Ovary (tissue), 10 donors: ENCODE measurements at places on chromosomes 16 and 17. TPM values are rescaled to one million over a fixed set of nuclear protein-coding genes. Genes with fewer than 3 reads are reported as not detected.

- no peak for DNase-seq
Measured at GRCh38 chr16:65770752-65771151, 595.7 kb upstream of the CDH5 start.

- no peak for DNase-seq
Measured at GRCh38 chr17:77827039-77827438, 131.5 kb upstream of the TNRC6C start.

The TBC1D3G gene
- total RNA-seq, result not detected

The TMEM204 gene
- total RNA-seq, result 13.8 TPM

DNA sequence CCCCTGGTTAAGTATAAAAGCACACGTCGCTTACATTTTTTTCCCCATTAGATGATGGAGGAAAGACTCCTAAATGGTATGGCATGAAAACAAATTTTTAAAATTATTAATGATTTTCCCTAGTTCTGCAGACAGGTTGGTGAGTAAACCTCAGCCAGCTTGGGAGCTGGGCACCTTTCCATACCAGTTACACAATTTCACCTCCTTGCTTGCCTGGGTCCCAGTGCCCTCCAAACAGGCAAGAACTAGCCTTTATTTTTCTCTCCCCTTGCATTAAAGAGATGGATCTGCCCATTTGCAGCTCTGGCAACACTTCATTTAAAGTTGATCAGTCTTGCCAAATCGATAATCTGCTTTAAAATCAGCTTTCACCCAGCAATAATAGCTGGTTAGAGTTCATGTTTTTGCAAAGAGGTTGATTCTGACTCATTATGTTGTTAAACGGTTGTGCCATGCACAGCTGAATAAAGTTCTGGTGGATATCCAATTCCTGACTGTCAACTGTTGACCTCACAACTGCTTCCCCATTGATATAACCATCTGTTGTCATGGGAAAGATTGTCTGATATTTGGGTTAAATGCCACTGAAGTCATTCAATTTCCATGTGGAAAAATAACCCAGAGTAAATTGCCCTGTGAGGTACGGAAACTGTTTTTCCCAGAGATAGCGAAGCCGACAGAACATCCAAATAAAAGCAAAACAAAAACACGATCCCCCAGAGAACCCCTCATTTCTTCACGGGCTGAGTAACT, 1.3 kb downstream of the C17orf58 start:
- DNase-seq, result no peak

GRCh38 chr17:50798424-50799288, 31.3 kb upstream of the ANKRD40CL start:
- no peak for DNase-seq

- DNase-seq, result peak; percentile 61
Measured at GRCh38 chr17:1108478-1108764, 71.4 kb downstream of the ABR start.

The RNU2-1 gene
- total RNA-seq, result 10,212 TPM

DNA sequence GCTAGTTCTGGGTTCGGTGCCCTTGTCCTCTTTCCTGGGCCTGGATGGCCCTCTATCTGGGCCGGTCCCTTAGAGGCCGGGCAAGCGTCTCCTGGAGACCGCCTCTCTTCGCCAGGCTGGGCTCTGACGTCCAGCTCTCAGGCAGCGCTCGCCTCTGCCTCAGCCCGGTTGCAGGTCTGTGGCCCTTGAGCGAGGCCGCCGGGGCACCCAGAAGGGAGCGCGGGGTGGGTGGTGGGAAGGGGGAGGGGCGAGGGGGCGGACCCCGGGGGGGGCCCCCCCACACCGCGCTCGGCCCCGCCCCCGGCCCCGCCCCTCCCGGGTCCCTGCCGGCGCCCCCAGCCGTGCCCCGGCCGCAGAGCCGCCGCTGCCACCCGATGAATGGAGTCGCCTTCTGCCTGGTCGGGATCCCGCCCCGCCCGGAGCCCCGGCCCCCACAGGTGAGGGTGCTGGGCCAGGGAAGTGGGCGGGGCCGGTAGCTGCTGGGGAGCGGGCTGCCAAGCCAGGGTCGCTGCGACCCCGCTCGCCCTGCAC, at the start of gene ARHGAP23:
TSS of gene ARHGAP23 (plus strand) at position 353 of the 531 bp plus-strand sequence. CDS start at position 375, 22 bp downstream.
- DNase-seq, result peak; percentile 69

GRCh38 chr17:68455901-68456338, 1.4 kb downstream of the WIPI1 start:
- DNase-seq, result no peak

DNA sequence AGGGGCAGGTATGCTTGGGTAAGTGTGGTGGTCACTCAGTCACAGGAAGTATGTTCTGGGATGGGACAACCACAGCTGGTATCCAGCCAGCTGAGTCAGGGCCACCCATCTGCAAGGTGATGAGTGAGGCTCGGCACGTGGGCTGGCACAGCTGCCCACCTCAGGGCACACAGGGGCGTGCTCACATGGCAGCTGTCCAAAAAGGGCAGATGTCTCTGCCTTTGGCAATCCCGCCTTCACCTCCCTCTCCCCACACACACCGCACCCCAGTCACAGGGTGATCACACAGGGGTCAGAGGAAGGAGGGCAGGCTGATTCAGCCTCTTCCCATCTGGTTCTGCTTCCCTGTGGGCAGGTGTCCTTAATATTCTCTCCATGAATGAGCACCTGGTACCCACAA, 85.9 kb upstream of the TOB1 start:
- DNase-seq, result no peak

The C16orf95 gene
- total RNA-seq, result 6.1 TPM

GRCh38 chr16:82660075-82660645, 33.4 kb downstream of the CDH13 start:
- no peak for DNase-seq

DNA sequence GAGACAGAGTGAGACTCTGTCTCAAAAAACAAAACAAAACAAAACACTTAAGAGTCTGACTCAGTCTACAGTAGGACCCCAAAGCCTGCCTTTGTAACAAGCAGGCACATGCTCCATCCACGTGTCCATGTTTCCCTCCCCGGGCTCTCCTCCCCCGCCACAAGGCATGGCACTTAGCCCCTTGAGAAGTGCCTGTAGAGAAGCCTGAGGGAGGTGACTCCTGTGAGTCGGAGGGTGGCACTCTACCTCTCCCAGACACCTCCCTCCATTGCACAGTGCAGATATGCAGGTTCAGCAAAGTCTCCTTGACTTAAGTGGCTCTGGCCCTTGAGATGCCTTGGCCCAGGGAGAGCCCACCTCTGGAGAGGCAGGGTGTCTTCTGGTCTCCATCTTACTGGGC, 6.8 kb downstream of the FHOD1 start:
- DNase-seq, result no peak

- peak; percentile 64 for DNase-seq
Measured at GRCh38 chr16:71626018-71626857, at the start of gene MARVELD3. Gene MARVELD3, plus strand, starts transcription at chr16:71626184. Its CDS starts 46 bp downstream, at chr16:71626230.

- DNase-seq, result no peak
Measured at GRCh38 chr17:80264205-80265075, 3.8 kb downstream of the RNF213 start.

DNA sequence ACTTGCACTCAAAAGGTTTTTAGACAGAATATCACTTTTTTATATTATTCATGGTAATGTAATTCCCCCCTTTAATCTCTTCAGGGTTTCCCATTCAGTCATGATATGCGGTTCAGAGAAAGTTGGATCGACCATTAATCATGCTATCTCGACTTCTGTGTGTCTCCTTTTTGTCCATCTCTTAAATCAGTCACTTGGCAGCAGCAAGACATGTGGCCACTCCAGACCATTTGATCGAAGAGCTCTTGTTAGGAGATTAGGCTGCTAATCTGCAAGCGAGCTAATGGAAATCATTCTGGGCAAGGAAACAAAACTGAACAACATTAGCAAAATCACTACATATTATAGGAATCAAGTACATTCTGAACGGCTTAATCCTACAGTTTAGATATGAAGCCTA, 449.9 kb downstream of the WWOX start:
- DNase-seq, result no peak

The KRT24 gene
- not detected for total RNA-seq

The HBA1 gene
- total RNA-seq, result 81.2 TPM

- DNase-seq, result no peak
Measured at GRCh38 chr17:27664606-27664965, 33.6 kb downstream of the LGALS9 start.

DNA sequence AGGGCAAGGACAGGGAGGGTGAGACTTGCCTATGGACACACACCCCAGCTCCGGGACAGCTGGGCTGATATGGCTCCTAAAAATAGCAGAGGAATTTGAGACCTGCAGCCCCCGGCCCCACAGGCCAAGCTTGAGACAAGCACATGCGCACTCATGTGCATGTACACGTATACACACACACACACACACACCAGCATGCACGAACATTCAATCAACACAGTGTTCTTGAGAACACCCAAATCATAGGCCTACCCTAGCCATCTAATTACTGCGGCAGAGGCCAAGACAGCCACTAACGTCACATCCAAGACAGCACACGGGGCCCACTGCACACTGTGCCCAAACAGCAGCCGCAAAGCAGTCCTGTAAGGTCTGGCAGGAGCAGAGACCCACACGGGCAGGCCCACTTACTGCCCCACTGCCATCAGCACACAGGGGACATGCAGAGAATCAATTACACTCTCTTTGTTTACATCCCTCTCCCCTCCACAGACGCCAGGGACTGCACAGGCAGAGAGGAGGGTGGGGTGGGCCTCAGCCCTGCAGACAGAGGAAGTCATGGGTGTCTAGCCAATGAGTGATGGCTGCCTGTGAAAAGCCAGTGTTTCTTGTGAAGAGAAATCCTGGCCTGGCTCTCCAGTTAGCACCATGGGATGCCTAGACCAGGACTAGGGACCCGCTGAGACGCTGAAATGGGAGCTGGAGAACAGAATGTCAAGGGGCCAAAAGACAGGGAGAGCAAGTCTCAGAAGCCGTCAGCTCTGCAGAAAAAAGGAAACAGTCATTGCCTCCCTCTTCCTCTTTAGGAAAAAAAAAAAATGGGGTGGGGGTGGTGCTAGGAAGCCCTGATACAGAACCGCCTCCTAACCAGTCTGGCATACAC, 39.3 kb downstream of the MYO18A start:
- peak; percentile 55 for DNase-seq

The NFE2L1 gene
- total RNA-seq, result 214 TPM

The CDH11 gene
- total RNA-seq, result 478 TPM

DNA sequence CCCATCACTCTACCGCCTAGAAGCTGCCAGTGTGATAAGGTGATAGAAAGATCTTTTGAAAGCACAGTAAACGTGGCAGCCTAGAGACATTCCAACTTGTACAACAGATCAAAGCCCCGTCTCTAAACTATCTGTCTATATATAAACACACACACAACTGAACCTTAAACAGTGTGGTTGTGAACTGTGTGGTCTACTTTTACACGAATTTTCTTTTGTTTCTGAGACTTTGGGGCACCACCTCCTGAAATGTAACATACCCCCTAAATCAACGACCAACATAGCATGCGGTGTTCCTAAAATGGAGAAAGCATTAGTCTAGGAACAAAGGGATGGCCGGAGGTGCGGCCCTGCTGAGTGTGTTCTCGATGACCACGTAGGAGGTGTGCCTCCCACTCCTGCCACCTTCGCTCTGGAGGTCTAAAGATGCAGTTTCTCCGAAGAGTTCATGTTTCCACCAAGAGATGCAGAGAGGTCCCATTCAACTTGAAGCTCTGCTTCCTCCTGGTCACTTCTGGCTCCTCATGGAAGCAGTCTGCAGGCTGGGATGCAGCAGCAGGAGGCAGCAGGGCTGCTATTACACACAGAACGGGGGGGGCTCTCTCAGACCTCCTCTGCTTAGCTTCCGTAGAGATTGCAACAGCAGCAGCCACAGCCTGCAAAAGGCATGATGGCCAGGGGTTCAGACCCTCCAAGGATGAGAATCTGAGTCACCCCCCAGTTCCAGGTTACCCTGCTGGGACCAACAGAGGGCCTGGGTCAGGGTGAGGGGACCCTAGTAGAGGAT, 22.6 kb upstream of the USP10 start:
- DNase-seq, result no peak

GRCh38 chr17:61149862-61150362, 249.7 kb upstream of the TBX2 start:
- DNase-seq, result no peak

- peak; percentile 25 for DNase-seq
Measured at GRCh38 chr17:60676758-60677307, 818 bp upstream of the BCAS3 start.

The ADAD2 gene
- not detected for total RNA-seq

- no peak for DNase-seq
Measured at GRCh38 chr16:15521390-15521757, 87.0 kb downstream of the BMERB1 start.

DNA sequence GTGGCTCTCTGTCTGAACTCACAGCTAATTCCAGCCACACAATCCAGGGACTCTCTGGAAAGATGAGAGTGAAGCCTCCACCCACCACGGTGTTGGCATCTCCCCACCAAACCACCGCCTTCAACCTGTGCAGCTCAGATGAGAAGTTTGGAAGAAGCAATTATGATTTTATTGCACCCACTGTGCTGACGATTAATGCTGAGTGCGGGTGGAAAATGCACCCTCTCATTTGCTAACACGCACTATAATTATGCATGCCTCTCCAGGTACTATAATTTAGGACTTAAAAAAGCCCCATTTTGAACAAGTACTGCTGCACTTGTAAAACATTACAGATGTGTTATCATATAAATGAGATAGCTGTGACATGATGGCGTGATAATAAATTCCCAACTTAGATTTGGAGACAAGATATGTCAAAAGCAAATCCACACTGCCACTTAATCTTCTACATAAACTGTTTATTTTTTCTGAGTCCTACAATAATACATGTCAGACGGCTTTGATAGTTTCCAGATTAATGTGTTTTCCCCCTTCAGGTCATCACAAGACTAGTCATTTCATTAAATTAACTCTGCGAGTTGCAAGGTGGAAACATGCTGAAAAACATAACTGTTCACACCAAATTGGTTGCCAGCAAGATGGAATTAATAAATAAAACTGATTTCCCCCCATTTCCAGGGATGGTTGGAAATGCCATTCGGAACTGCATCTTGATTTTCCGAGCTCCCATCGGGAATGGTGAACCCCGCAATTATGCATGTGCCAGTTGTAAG, 466.5 kb upstream of the MAF start:
- DNase-seq, result no peak

GRCh38 chr17:68296217-68297191, 5.2 kb downstream of the ARSG start:
- no peak for DNase-seq

DNA sequence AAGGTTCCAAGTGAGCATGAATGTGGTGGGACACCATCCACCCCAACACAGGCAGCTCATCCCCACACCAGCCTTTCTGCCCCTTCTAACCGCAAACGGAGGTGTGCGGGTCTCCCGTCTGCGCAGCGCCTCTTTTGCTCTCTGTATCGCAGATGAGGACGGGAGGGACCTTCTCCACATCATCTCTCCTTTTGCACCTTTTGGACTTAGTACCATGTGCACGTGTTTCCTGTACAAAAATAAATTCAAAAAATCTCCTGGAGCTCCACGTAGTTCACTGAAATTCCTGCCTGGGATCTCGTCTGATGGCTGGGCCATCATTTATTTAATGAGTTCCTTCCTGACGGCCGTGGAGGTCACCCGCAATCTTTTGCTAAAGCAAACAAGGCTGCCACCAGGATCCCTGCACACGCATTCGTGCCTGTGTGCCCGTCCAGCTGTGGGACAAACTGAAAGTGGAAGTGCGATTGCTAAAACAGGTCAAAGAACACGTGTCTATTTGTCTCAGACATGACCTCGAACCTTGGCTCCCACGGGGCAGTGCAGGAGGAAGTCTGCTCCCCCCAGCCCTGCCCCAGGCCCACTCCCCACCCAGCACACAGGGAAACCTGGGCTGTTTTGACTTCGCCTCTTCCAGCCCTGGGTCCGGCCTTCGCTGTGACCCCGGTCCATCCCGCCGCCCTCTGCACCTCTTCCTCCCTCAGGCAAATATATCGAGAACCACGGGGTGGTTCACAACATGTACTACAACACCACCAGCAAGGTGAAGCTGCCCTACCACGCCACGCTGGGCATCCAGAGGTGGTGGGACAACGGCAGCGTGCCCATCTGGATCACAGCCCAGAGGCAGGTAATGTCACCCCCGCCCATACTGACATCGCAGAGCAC, 2.3 kb downstream of the ENPP7 start:
- DNase-seq, result no peak

The CMTM2 gene
- total RNA-seq, result 0.38 TPM
